ENCODE measurements at places on chromosomes 6 and 20.

GRCh38 chr6:19399406-19399805 lies 437.8 kb upstream of the ID4 start:
- no peak for DNase-seq

DNA sequence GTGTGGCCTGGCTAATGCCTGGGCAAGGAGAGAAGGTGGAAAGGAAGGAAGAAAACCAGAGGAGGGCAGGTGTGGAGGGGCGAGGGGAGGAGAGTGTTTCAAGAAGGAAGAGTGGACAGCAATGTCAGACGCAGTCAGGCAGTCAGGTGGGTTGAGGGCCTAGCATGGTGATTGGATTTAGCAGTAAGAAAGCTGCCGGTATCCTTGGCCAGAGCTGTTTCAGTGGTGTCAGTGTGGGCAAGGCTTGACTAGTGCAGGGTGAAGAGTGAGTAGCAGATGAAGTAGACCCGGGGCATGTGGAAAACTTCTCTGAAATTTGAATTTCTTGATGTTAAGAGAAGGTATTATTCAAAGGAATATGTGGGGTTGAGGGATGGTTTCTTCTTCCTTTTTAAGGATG lies 27.0 kb downstream of the SNX9 start:
- no peak for DNase-seq

- DNase-seq = no peak
These were observed 43.7 kb downstream of the TM9SF4 start for GRCh38 chr20:32153156-32153665.

GRCh38 chr6:134724771-134725340 lies 225.0 kb downstream of the ALDH8A1 start:
- peak; percentile 59 for DNase-seq

DNA sequence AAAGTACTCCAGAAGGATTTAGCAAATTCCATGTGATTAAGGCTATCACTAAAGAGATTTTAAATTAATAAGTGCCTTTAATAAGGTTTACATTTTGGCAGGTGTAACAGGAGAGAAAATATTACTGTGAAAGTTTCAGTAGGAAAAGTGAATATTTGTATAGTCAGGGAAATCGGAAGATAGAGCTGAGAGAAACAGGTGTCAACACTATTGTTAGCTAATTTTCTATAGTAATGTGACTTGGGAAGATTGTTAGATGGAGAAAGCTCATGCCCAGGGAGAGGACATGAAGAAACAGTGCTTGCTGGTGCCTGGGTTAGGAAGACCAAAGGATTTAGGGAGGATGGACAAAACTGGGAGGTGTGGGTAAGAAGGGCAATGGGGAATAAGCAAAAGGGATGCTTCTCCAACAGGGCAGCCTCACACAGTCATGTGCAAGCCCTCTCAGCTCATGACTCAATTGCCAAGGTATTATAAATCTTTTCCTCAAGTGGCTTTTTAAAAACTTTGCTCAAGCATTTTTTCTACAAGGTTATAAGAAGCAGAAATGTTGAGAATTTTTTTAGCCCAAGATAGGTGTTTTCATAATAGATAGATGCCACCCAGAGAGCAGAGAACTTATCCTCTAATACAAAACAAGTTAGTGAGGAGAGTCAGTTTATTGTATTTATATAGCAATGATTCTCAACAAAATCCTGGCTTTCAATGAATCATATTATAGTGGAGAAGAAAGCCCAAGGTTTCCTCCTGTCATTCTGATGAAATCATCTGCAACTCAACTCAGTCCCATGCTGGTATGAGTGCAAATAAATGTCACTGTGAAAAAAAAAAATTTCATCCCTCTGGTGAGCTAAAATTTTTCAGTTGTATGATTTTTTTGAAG lies 325.2 kb upstream of the NT5E start:
- no peak for DNase-seq

DNA sequence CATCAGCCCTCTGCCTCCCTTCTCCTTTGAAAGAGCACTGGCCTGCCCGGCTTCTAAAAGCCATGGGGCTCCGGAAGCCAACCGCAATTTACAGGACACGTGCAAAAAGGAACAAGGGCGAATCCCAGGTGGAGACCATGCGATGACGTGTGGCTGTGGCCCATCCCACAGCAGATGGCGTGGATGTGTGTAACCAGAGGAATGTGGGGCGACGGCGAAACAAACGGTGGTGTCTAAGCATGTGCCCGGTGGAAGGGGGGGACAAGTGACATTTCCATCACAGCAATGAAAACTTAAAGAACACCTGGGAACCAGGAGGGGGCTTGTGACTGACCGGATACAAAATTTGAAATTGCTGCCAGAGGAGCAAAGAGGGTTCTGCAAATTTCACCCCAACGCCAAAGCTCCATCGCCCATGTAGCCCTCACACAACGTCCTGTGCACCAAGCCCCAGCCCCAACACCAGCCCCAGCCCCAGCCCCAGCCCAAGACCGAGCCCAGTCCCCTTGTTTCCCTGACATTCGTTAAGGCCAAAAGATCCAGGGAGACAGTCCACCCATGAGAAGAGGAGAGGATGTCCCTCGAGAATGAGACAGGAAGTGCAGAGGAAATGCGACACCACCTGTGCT lies 159.7 kb upstream of the ZNF337 start:
- DNase-seq = no peak

DNA sequence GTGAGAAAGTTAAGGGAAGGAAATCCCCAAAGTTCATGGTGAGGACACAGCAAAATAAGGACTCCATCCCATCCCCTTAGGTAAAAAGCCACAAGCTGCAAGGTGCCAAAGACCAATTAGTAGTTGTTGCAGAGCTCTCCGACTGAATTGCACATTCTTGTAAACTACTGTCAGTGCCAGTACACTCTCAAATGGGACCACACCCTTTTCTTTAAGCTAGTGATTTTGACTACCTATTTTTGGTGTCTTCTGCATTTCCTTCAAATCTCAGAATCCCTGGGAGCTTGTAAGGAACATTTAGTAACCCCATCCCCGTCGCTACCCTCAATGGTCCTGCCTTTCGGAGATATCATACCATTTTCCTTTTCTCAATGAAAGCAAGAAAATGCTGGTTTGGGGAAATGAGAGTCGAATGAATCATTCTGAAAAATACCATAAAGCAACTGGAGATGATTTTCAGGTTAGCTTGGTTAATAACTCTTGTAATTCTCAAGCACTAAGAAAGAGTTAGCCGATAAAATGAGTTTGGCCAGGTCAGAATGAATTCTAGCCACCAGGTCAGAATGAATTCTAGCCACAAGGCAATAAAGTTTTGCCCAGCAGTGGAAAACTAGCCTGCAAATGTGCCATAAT lies 5.2 kb upstream of the HMGN3 start:
- DNase-seq = no peak

GRCh38 chr6:115004204-115004603 lies 661.4 kb upstream of the HS3ST5 start:
- DNase-seq = no peak

- DNase-seq = no peak
These were observed 60.4 kb downstream of the COL19A1 start for GRCh38 chr6:69926745-69927144.

DNA sequence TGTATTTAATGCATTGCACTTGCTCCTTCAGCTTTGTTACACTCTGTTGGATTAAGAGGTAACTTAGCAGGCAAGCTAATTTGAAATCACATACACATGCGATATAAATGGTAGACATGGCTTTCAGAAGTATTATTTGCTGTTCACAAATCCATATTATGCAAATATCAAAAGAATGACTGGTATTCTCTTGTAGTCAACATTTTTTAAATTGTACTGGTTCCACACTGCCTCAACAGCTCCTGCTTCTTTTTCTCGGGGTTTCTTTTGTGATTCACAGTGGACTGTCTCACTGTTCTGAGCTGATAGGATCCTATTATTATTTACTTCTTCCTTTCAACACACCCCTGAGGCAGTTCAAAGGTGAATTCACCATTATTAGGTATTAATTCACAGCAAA lies 927.4 kb downstream of the KIF16B start:
- no peak for DNase-seq

GRCh38 chr6:68738039-68738438 lies 103.0 kb downstream of the ADGRB3 start:
- no peak for DNase-seq

DNA sequence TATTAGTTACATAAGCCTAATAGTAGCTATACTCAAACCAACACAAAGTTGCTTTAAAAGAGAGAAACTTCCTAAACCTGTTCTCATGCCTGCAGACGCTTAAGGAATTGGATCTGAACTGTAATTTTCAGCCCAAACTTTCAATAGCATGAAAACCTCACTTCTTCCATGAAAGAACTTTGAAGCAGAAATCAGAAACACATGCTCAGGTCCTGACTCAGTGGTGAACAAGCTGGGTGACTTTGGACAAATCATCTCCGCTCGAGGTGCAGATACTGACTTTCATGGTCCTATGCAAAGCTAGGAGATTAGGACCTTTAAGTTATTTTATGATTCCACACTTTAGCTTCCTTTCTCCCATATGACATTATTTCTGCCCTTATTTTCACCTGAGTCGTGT lies 36.5 kb downstream of the NOX3 start:
- no peak for DNase-seq

DNA sequence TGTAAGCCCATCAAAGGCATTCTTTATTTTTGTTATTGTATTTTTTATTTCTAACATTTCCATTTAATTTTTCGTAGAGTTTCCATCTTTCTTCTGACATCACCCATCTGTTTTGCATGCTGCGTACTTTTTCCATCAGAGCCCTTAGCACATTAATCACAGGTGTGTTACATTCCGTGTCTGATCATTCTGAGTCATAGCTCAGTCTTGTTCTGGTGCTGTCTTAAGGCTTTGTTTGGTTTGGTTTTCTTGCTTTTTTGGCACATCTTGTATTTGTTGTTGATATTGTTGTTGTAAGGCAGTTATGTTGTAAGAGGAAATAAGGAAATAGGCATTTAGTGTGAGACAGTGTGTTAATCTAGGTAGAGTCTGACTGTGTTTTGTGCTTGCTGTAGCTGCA lies 214.6 kb upstream of the CDH4 start:
- no peak for DNase-seq

- DNase-seq = no peak
These were observed 1.6 kb upstream of the ADRM1 start for GRCh38 chr20:62301111-62301668.

DNA sequence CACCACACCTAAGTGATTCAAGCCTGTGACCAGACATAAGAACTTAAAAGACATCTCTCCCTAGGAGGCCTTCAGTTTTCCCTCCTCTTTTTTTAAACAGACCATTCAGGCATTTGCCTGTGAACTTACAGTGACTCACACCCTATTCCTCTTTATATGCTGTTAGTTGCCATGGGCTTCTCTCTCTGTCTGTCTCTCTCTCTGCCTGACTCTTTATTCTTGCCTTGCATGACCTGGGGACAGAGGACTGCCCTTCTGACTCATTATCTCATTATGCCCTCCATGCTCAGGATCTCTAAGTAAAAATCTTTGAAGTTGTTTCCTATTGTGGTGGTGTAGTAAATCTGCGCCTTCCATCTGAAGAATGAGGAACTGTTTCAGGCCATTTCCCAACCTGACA lies 442.2 kb upstream of the MAN1A1 start:
- no peak for DNase-seq

DNA sequence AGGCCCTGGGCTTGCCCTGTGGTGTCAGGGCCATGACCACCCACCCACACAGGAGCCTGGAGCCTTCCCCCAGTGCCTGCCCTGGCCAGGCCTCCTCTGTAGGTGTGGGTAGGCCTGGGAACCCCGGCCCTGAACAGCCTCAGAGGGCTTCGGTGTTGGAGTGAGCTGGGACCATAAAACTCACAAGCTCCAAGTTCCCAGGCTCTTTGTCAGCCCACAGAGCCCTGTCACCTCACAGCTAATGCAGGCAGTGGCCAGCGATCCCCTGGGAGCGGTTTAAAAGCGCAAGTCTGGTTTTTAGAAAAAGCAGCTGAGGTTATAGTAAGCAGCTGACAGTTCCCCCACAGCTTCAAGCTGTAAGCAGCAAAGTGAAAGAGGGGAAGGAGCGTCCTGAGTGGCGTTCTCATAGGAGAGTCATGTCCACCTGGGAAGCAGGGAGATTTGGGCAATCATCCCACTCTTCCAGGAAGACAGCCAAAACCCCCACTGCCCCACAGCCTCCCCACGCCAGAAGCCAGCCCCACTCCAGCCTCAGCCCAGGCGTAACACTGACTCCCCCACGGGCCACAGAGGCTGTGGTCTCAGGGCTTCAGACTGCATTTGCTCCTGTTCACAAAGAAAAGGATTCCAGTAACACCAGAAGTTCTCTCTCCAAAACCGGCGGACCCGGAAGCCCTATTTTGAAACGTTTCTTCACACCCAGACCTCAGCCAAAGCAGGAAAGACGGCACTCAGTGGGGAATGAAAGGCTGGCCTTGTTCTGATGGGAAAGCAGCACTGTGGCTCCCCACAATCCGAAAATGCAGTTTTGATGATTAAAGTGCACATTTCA lies 34.3 kb upstream of the FOXC1 start:
- DNase-seq = no peak

- DNase-seq = no peak
These were observed 289.9 kb downstream of the PLCB1 start for GRCh38 chr20:8421981-8422380.

DNA sequence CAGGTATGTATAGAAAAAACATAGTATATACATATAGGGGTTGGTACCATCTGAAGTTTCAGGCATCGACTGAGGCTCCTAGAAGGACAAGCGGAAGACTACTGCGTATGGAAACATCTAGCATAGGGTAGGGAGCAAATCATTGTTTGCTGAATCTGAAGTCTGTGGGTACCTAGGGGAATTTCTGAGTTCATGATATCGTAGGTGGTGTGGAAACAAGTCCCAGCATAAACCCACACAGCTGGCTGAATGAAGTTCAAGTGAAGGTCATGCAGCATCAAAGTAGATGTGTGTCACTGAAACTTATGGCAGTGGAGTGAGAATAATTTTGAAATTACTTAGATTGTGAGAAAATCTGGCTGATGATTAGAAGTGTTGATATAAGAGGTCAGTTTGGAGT lies 39.4 kb downstream of the MAP7 start:
- DNase-seq = no peak

DNA sequence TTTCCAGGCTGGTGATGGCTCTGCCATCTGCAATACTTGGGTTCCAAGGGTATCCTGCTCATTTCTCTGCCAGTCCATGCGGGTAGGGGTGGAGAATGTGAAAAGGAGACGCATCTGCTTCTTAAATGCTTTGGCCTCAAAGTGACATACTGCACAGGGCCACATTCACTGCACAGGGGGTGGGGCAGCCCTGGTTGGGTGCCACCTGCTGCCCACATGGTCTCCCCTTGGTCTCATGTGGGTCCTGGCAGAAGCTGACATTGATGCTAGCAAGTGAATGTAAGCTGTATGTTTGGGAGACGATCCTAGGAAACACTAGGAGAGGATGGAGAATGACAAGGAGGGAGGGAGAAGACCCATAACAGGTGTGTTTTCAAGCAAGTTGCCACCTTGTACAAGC lies 140.9 kb downstream of the EDN3 start:
- DNase-seq = no peak

- DNase-seq = no peak
These were observed 702 bp upstream of the RHAG start for GRCh38 chr6:49637350-49637731.

DNA sequence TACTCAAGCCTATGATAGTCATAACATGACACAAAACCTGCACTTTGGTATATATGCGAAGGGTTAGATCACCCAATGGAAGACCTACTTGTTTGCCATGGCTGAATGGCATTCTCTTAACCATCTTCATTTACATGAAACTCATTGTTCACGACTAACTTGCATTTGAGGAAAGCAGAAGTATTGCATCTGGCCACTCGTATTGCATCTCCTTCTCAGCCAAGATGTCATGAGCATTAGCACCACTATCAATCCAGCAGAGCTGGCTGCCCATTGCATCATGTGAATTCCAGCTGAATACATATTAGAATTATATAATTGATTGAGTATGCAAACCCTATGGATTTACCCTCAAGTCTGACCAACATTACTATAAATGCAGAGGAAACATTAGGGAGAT lies 390.2 kb downstream of the LAMA2 start:
- DNase-seq = no peak

GRCh38 chr6:105650347-105650746 lies 247.5 kb upstream of the PREP start:
- DNase-seq = no peak
